HS-27A (cell line): ENCODE measurements at places on chromosomes 6 and 20.

DNA sequence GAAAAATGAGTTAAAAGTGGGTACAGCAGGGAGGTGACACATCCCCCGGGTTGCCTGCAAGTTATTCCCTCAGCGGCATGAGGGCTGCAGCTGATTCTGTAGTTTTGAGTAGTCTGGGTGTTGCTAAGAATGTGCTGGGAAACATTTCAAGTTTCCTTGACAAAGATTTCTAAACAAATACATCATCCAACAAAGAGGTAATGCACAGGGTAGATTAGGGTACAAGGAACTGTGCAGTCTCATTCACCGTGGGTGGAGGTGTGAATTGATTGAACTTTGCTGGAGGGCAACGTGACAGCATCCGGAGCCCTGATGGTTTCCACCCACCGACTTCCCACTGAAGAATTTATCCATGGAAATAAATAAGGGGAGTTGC lies 21.8 kb downstream of the CASS4 start:
- no peak for DNase-seq

- no peak for DNase-seq
These were observed 653 bp downstream of the LMBRD1 start for GRCh38 chr6:69796073-69796641.

- DNase-seq: peak; percentile 12
These were observed at the start of gene LRRN4 for GRCh38 chr20:6053776-6054688. Gene LRRN4 (minus strand): TSS chr20:6054060. CDS start chr20:6052799, 1,261 bp downstream.

DNA sequence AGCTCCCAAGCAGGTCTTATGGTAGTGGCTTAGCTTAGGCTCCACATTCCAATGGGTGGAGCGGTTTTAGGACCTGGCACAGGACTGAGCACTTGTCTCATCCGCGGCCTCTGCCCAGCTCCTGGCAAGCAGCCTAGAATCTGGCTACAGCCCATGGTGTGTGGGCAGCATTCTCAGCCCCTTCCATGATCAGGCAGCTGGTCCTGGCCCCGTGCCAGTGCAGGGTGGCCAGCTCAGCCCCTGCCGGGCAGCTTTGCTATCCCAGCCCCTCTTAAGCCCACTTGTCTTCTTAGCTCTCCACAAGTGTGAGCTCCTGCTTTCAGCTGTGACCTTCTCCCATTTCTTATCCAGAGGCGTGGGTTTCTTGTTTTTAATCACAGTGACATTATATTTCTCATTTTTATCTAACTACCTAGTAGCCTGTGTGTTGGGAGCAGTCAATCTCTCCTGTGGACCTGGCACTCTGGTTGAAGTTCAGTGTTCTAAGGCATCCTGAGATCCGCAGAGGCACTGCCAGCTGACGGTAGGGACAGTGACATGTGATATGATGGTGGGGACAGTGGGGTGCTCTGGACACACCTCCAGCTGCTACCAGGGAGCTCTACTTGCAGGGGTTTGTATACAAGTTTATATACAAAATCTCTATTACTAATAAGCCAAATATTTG lies 119.9 kb upstream of the PRND start:
- peak; percentile 87 for DNase-seq

GRCh38 chr6:90471263-90471662 lies 115.6 kb downstream of the MAP3K7 start:
- no peak for DNase-seq

DNA sequence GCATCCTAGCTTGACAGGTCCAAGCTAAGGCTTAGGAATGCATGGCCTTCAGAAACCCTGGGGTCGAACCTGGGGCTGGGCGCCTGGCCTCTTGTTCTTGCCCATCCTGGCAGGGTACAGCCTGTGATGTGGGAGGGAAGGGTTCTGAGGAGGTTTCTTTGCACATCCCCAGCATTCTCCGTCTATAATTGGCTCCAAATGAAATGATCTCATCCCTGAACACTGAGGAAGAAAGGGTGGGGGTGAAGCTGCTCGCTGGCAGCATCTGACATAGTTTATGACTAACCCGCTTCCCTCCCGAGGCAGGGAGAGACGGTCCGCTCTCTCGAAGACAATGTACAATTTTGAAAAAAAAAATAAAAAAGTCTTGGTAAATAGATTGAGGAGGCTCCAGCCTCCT lies 67.1 kb upstream of the ZNFX1 start:
- DNase-seq: peak; percentile 96

- no peak for DNase-seq
These were observed 125.6 kb downstream of the CARMIL1 start for GRCh38 chr6:25404693-25405169.

GRCh38 chr6:141309295-141309694 lies 823.4 kb upstream of the GJE1 start:
- DNase-seq: no peak

DNA sequence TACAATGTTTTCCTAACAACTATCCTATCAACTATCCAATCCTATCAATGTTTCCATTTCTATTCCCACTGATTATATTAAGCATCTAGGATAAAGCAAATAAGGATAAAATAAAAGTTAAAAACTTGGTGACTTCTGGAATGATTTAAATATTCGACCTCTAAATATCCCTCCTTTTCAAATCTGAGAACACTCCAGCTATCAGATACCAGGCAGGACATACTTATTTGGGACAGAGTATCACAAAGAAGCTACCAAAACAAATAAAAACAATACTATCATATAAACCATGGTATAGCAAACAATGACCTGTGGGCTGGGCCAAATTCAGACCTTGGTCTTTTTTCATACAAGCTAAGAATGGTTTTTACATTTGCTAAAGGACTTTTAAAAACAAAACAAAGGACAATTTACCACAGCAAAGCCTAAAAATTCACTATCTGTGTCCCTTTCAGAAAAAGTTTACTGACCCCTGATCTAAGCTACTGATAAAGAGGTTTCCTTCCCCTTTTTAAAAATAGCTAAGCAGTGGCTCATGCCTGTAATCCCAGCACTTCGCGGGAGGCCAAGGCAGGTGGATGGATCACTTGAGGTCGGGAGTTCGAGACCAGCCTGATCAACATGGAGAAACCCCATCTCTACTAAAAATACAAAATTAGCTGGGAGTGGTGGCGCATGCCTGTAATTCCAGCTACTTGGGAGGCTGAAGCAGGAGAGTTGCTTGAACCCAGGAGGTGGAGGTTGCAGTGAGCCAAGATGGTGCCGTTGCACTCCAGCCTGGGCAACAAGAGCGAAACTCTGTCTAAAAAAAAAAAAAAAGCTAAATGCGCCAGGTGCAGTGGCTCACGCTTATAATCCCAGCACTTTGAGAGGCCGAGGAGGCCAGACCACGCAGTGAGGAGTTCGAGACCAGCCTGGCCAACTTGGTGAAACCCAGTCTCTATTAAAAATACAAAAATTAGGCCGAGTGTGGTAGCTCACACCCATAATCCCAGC lies 6.0 kb downstream of the NUP153 start:
- no peak for DNase-seq

DNA sequence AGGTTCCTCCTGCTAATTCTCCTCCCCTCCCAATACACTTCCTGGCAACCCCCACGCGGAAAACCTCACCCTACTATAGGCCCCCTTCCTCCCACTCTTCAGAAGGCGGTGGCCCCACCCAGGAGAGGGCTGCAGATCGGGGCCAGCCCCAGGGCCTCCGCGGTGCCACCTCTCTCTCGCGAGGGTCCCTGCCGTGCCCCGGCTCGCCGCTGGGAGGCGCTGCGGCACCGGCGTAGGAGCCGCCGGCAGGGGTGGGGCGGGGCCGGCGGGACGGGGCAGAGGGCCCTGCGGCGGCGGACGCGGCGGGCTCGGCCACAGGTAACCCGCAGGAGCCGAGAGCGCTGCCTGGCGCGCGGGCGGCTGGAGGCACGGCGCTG lies at the start of gene ANKRD6:
TSS of gene ANKRD6 (plus strand) at position 278 of the 377 bp plus-strand sequence. CDS start 133,825 bp downstream, outside the sequence.
- DNase-seq: no peak

GRCh38 chr20:24853916-24854315 lies 95.2 kb upstream of the CST7 start:
- no peak for DNase-seq

GRCh38 chr20:16018881-16019280 lies 554.4 kb downstream of the KIF16B start:
- no peak for DNase-seq

DNA sequence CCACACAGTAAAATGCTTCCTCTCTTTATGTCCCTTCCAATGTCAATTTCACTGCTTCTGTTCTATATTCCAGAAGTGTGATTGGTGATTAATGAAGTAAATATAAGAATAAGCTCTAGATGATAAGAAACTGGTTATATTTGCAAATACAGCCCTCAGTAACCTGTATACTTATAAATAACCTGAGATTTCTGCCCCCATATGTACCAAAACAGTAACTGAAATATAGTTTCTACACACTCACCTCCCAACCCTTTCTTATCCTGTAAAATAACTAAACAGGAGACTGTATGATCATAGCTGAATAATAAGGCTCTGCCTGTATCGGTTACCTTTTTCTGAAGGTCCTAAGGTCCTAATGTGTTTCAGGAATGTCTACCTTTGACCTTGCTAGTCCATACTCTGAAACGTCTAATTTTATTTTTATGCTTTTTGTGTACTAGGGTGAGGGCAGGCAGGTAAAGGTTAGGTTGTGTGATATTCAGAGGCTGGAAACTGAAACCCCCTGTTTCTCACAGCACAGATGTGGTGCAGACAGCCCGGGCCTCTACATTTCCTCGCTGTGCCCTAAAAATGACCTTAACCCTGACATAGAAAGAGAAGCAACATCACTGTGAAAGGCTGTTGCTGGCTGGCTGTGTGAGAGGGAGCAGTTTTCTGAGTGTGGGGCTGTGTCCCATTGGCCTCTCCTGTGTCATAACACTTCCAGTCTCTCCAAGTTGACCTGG lies 378.8 kb downstream of the CENPW start:
- no peak for DNase-seq

DNA sequence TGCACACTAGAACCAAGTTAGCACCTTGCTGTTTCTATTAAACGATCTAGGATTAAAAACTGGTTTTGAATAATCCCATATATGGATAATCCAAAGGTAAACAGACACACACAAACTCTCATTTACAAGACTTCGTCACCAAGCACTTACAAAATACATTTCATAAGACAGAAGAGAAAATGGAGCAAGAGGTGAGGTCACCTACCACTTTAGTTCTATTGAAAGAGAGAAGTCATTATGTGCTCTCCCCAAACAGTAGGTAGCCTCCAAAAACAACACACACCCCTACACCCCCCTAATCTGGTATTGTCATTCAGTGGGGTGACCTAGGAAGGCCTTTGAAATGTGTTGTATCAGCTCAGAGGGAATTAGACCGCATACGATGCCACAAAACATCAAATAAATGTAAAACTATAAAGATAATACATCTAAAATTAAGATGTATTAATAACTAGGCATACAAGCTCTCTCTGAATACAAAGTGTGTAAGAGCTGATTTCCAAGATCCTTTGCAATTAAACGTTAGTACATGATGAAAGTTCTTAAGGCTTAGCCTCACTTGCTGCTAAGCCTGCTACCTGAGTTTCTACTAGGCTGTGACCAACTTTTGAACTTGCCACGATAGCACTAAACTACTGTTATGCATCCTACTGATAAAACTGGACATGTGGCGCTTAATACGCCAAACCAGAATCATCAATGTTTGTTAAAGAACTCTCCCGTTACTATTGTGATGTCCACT lies 1.6 kb downstream of the SRPK1 start:
- DNase-seq: no peak

DNA sequence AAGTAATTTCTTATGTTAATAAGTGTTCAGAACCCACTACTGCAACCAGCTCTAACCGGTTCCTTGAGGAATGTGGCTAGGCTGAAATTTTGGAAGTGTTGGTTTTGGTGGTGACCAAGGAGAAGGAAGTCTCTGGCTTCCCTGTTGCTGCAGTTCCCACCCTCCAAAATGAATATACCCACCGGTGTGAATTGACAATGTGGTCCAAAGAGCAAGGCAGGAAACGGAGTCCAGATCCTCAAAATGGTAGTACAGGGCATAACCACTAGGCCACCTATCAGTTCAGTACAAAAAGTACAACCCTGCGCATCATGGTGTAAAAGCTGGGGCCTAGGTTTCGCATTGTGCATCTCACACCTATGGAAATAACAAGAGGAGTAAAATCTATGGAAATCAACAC lies 2.8 kb downstream of the ADNP start:
- DNase-seq: no peak

DNA sequence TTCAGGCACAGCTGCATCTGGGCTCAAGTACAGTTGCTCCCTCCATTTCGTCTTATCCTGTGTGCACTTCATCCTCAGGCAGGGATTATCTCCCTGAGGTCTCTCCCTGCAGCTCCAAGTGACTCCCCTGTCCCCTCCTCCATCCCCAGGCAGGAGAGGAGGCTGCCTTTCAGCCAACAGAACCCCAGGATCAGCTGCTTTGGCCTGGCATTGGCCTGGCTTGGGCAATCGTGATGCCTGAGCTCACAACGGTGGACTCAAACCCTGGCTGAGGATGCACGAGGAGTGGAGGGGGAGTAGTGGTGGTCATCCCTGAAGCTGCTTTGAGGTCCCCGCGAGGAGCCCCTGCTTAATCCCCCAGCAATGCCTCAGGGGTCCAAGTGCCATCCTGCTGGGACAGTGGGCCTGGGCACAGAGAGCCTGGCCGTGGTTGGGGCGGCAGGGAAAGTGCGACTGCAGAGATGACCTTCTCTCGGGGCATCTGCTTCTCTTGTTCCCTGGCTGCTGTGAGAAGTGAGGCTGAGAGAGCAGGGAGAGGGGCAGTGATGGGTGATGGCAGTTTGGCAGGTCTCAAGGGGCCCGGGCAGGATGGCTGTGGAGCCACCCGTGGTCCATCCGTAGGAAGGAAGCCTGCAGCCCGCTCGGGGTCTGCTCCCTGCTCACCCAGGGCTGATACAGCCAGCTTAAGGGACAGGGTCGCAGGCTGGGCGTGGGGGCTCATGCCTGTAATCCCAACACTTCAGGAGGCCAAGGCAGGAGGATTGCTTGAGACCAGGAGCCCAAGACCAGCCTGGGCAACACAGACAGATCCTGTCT lies 6.0 kb upstream of the HRH3 start:
- no peak for DNase-seq

DNA sequence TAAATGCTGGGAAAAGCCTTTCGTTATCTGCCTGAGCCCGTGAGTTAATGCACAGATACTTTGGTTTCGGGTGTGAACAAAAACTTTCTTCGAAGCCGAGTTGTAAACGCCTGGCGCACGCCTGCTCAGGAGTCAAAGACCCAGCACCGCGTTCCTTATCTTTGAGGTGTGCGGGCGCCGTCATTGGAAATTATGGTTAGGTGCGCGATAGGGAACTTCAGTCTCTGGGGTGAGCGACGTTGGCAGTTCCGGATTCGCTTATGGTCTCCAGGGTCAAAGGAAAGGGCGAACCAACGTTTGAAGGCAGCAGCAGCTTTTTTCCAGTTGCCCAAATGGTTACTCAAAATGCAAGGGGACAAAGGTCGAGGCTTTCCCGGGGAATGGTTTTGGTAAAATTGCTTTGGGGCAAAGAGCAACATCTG lies 853 bp downstream of the SLC22A3 start:
- DNase-seq: no peak

DNA sequence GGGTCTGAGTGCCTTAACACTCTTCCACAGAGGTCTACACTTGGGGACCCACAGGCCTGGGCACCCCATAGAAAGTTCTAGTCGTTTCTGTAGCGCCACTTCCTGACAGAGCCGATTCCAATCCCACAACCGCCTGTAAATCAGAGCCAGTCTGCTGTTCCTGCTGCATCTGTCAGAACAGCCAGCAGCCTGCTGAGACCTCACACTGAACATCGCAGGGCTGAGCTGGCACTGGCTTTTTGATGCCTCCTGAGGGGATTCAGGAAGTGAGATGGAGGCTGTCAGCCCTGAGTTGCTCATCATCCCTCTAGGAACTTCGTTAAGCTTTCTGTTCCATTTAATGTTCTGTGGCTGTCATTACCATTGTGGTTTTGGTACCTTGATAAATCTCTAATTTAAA lies 48.9 kb downstream of the DCBLD1 start:
- DNase-seq: no peak

- no peak for DNase-seq
These were observed 492 bp upstream of the RNF39 start for GRCh38 chr6:30075790-30076732.
